ENCODE measurements at places on chromosomes 13 and 19.

- no peak for DNase-seq
Observed at GRCh38 chr13:68428292-68428691, 1198.2 kb upstream of the PCDH9 start.

DNA sequence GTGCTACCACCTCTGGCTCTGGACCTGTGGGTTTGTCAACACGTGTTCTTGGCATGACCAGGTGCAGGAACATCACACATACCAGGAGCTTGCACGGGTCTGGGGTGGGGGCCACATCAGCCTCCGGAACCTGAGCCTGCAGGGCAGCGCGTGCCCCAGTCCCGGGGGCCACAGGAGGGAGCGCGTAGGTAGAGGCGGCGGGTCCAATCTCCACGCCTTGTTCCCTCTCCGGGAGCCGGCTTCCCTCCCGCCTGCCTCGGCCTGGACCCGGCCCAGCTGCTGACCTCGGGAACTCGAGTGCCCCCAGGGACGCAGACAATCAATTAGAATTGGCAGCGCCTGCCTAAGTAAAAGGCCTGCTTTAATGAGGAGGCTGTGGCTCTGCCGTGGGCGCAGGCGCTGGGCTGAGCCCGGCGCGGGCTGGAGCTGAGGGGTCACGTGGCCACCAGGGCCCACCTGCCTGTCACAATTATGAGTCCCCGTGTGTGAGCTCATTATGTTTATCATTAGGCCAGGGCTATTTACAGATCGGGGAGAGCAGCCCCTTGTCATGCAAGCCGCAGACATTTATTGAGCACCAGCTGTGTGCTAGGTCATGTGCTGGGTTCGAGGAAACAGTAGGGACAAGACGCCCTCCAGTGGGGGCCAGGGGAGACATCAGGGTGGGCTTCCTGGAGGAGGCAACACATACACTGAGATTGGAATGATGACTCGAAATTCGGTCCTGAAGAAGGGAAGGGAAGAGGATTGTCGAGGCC is 32.2 kb upstream of the TNFAIP8L1 start:
- no peak for DNase-seq

- no peak for DNase-seq
Observed at GRCh38 chr13:88552966-88553365, 881.8 kb downstream of the SLITRK5 start.

- DNase-seq, result no peak
Observed at GRCh38 chr13:51557438-51557837, 26.8 kb upstream of the WDFY2 start.

DNA sequence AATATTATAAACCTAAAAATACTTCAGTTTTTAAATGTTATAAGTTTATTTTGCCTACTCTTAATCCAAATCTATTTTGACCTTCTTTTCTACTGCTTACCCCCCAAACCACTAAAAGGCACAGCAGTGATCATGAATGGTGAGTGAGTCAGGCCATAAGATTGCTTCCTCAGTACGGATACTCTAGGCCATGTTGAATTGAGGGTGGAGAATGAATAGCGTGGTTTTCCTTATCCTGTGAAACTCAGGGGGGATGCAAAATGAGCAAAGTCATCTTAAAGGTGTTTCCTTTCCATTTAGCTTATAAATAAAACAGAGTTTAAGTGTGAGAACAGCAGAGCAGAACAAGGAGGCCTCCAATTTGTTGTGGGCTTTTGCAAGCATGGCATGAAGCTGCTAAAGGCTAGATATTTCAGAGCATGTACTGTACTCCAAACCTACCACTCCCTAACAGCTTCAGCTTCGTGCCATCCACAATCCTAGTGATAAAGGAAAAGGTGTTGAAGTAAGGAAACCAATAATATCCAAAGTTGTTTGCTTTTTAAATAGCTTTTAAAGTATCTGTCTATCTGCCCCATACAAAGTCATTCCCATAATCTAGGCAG is 25.0 kb downstream of the SERPINE3 start:
- DNase-seq, result no peak

DNA sequence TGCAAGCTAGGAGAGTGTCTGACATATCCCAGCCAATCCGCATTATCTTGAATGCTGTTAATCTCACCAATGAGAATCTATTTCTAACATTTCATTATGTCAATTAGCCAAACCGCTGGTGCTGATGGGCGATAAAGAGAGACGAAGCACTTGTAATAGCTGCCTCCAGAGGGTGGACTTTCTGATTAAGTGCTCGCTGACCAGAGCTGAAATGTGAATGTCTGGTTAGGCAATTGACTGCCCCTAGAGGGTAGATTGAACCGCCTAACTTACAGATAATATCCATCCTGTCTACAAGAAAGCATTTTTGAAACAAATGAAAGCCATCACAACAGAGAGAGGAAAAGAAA is 552 bp upstream of the GRWD1 start:
- DNase-seq, result peak; percentile 13

GRCh38 chr13:60398907-60399589 is 2.0 kb downstream of the TDRD3 start:
- DNase-seq, result no peak

GRCh38 chr13:31063772-31064171 is 97.9 kb downstream of the HSPH1 start:
- DNase-seq, result no peak

GRCh38 chr13:39804332-39805210 is 149.1 kb downstream of the COG6 start:
- DNase-seq, result no peak

DNA sequence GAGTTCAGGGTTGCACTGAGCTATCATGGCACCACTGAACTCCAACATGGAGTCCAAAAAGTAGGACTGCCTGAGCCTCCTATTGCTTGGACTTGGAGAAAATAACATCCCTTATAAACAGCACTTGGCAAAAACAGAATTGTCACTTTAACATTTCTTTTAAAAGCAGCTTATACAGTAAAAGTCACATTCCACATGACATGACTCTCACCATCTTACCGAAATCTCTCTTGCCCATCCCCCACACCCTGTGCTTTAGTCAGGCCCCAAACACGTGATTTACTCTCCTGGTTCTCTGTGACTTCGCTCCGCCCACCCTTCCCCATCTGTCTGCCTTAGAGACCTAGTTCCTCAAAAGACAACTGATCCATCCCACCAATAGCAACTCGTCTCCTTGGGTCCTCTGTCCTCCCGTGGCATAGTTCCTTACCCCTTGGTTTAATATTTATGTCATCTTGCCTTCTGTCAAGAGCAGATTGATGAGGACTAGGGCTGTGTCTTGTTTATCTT is 4.6 kb downstream of the SAFB start:
- peak; percentile 15 for DNase-seq

DNA sequence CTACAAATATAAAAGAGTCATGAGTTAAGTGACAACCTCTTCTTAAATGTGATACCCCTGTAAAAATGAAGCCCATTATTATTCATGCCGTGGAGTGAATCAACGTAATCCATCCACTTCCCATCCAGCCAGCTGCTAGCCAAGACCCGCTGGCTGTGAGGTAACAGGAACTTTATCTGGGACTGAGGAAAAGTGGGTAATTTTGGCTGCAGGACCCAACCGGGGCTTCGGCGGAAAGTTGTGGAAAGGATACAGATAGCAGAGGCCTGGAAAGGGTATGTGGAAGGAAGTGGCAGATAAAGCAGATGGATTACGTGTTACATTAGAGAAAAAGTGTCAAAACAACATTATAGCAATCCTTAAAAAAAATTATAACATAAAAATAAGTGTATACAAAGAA is 48.3 kb downstream of the SLC7A1 start:
- no peak for DNase-seq

DNA sequence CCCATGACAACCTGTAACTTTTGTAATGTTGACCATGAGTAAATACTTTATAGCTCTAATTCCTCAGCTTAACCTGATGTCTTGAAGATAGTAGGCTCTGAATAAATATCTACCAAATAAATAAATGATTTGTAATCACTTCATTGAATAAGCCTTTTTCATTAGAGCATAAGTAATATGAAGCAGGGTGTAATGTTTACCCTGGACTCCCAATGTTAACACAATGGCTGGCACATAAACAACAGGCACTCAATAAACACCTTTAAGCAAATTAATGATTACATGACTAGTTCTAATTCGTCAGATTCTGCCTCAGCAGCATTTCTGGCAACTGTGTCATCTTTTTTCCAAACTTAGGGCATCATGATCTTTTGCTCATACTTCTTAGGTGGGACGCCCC is 396.3 kb downstream of the LIG4 start:
- DNase-seq, result no peak

DNA sequence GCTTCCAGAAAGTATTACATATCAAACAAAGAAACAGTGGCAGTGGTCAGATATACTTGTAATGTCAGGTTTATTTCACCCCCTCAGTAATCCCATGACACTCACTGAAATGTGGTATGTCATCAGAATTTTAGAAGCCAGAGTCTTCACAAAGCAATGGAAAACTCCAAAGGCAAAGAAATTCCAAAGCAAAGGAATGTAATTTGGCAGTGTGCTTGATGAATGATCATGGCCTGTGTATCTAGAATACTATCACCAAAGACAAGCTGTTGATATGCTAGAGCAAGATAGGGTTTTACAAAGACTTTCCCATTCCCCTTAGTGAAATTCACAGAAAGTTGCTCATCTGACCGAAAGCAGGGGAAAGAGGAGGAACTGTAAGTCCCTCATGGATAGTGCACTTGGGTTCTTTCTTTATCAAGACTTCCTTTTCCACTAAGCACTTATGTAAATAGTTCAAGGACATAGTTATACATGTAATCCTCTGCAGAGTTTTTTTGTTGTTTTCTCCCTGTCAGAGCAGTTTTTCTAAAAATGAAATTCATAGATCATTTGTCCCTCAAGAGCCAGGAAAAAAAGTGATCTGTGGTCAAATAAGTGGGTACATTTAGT is 243.4 kb downstream of the NHLRC3 start:
- no peak for DNase-seq

GRCh38 chr19:46776927-46777911 is 11.2 kb downstream of the SLC1A5 start:
- no peak for DNase-seq

GRCh38 chr13:64723724-64724123 is 2506.4 kb downstream of the PCDH9 start:
- DNase-seq, result no peak

GRCh38 chr19:5075597-5075996 is 106.7 kb downstream of the KDM4B start:
- no peak for DNase-seq

DNA sequence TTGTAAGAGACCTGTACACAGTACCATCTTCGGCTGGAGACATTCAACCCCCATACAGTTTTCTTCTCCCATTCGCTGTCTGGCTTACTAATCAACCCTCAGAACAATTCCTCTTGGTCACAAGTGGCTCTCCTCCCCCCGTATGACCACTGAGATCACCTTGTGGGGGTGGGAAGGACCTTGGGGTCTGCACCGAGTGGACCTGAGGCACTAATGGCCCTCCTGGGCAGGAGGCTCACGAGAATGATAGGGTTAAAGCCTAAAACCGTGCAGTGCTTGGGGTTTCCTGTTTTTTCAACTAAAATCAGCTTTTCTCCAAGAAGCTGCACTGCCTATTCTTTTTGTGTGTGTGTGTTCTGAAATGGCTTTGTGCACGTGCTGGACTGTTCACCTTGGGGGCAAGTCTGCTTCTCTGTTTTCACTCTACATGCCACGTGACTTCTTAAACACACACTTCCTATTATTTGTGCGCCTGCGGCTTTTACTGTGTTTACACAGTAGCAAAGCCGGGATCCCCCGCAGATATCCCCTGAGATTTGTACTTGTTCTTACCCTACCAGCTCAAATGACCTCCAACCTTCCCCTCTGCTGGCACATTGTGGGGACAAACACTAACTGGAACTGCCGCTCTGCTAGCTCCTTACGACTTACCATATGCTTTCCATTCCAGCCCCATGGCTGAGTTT is 12.3 kb downstream of the RBM26 start:
- no peak for DNase-seq

GRCh38 chr19:1907563-1908363 is 2.6 kb downstream of the ADAT3 start:
- DNase-seq, result no peak

DNA sequence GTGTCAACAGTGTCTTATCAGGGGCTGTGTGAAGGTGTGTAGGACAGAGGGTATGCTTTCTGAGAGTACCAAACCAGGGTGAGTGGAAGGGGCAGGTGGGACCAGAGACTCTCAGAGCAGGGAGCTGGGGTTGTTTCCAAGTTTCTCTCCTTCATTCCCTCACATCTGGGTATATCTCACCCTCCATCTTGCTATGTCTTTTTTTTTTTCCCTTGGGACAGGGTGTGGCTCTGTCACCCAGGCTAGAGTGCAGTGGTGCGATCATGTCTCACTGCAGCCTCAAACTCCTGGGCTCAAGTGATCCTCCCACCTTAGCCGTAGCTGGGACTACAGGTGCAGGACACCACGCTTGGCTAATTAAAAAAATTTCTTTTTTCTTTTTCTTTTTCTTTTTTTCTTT is 10.6 kb downstream of the DAND5 start:
- DNase-seq, result no peak

- DNase-seq, result no peak
Observed at GRCh38 chr13:101453784-101454201, 1.3 kb downstream of the ITGBL1 start.

- no peak for DNase-seq
Observed at GRCh38 chr13:46639033-46639981, 86.3 kb downstream of the LRCH1 start.

GRCh38 chr13:34577051-34577450 is 365.0 kb upstream of the NBEA start:
- no peak for DNase-seq

GRCh38 chr19:3075605-3076431 is 13.5 kb upstream of the TLE5 start:
- peak; percentile 82 for DNase-seq

DNA sequence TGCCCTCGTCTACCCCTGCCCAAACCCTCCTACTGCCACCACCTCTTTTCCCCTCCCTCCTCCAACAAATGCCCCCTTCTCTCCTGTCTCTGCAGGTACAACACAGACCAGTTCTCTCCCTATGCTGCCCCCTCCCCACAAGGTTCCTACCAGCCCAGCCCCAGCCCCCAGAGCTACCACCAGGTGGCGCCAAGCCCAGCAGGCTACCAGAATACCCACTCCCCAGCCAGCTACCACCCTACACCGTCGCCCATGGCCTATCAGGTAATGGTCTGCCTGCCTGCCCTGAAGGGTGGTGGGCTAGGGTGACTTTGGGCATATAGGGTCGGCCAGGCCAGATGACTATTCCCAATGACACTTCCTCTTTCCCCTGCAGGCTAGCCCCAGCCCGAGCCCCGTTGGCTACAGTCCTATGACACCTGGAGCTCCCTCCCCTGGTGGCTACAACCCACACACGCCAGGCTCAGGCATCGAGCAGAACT is 6.5 kb upstream of the TIMM50 start:
- DNase-seq, result peak; percentile 77

- no peak for DNase-seq
Observed at GRCh38 chr13:101552786-101553185, 100.3 kb downstream of the ITGBL1 start.

- no peak for DNase-seq
Observed at GRCh38 chr13:107067381-107067780, 499.4 kb upstream of the ARGLU1 start.

- DNase-seq, result no peak
Observed at GRCh38 chr13:95530178-95530577, 22.3 kb upstream of the CLDN10 start.

All from activated naive CD4-positive, alpha-beta T cell treated with Interleukin-2 at 50 U/mL for 16 hours (primary cell).